ENCODE measurements at places on chromosomes 4 and X. TPM values are rescaled to one million over a fixed set of nuclear protein-coding genes. Genes with fewer than 3 reads are reported as not detected.
A peak's percentile ranks its signal among the peaks of the same experiment; 100 is the strongest.

GRCh38 chrX:102129473-102129872 lies 4.0 kb downstream of the TCEAL2 start:
- H3K4me3 ChIP-seq: peak overlapping the region; percentile 42
- peaks cover 5% of the 10 kb centered on the region for H3K4me1 ChIP-seq
- peaks cover 58% of the 10 kb centered on the region for H3K27me3 ChIP-seq
- no peaks in the 10 kb centered on the region for H3K36me3 ChIP-seq
- no peak overlapping the region for H3K27ac ChIP-seq

- no peak for DNase-seq
- peaks cover 12% of the 10 kb centered on the region for H3K36me3 ChIP-seq
- H3K4me1 ChIP-seq: no peaks in the 10 kb centered on the region
- no peak overlapping the region for H3K27ac ChIP-seq
Measured at GRCh38 chr4:26992657-26993361, 132.2 kb downstream of the STIM2 start.

DNA sequence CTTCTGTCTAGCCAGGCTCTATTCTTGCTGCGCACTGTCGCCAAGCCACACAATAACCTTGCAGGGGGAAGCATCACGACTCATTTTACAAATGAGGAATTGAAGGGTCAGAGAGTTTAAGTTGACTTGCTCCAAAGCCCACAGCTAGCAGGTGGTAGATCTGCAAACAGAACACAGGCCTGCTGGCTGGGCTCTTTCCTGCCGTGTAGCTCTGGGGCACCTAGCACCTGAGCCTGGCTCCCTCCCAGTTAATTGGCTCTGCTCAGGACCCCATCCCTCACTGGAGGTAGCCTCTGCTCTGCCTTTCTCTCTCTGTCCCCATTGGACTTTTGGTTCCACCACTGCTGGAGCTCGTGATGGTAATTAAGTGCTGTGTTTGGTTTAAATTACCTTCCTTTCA lies 98.5 kb downstream of the NSUN7 start:
- peaks cover 50% of the 10 kb centered on the region for H3K4me1 ChIP-seq
- no peaks in the 10 kb centered on the region for H3K27me3 ChIP-seq
- H3K4me3 ChIP-seq: no peak overlapping the region
- H3K27ac ChIP-seq: no peak overlapping the region

GRCh38 chr4:20456407-20456806 lies 204.7 kb downstream of the SLIT2 start:
- no peak for DNase-seq
- no peaks in the 10 kb centered on the region for H3K36me3 ChIP-seq
- no peaks in the 10 kb centered on the region for H3K27me3 ChIP-seq
- H3K4me3 ChIP-seq: no peak overlapping the region
- peaks cover 18% of the 10 kb centered on the region for H3K4me1 ChIP-seq

GRCh38 chr4:60657807-60658206 lies 542.3 kb upstream of the ADGRL3 start:
- no peak for DNase-seq
- no peak overlapping the region for H3K4me3 ChIP-seq
- H3K4me1 ChIP-seq: peaks cover 3% of the 10 kb centered on the region
- H3K27me3 ChIP-seq: no peaks in the 10 kb centered on the region
- H3K27ac ChIP-seq: no peak overlapping the region
- H3K36me3 ChIP-seq: no peaks in the 10 kb centered on the region

GRCh38 chr4:54548098-54548620 lies 109.6 kb upstream of the KIT start:
- DNase-seq: no peak
- H3K4me1 ChIP-seq: peaks cover 9% of the 10 kb centered on the region

DNA sequence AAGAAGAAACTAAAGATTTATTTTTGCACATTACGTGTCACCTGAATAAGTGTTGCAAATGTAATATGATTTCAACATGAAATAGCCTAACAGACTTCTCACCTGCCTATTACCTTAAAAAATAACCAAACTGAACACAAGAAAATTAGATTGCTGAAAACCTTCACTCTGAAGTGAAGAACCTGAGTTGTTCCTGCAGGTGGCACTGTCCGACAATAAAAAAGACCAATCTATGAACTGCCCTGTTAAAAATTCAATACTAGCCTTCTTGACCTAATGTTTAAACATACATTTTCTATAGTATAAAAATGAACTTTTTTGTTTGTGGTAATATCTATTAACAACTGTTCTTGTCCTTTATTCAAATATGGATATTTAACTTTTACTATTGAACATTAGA lies 69.2 kb upstream of the PNPLA4 start:
- no peaks in the 10 kb centered on the region for H3K36me3 ChIP-seq
- H3K27ac ChIP-seq: no peak overlapping the region
- H3K27me3 ChIP-seq: no peaks in the 10 kb centered on the region
- H3K4me1 ChIP-seq: no peaks in the 10 kb centered on the region
- DNase-seq: peak; percentile 53
- H3K4me3 ChIP-seq: no peak overlapping the region

GRCh38 chr4:88991746-88992145 lies 65.2 kb downstream of the FAM13A start:
- no peak for DNase-seq
- no peaks in the 10 kb centered on the region for H3K27me3 ChIP-seq
- H3K27ac ChIP-seq: no peak overlapping the region
- H3K4me3 ChIP-seq: no peak overlapping the region
- H3K36me3 ChIP-seq: peaks cover 17% of the 10 kb centered on the region

DNA sequence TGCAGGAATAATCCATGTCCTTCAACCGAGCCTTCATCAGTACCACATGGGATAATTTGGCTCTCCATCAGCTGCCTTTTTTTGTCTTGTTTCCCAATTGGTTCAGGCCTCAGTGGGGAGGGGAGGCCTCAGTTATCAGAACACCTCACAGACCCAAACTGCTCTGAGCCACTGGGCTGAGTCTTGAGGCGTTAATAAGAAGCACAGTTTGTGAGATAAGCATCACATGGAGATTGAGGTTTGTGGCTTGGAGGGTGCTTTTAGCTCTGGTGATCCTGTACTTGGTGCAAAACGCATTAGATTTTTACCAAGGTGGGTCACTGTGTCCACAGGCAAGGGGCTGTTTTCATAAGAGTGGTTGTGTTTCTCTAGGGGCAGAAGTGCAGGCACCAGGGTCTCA lies 82.8 kb upstream of the HPF1 start:
- no peak overlapping the region for H3K27ac ChIP-seq
- H3K27me3 ChIP-seq: peaks cover 8% of the 10 kb centered on the region
- DNase-seq: no peak
- no peaks in the 10 kb centered on the region for H3K4me1 ChIP-seq
- H3K4me3 ChIP-seq: no peak overlapping the region
- no peaks in the 10 kb centered on the region for H3K36me3 ChIP-seq

- H3K4me3 ChIP-seq: no peak overlapping the region
- no peaks in the 10 kb centered on the region for H3K4me1 ChIP-seq
- peaks cover 4% of the 10 kb centered on the region for H3K27me3 ChIP-seq
- no peak overlapping the region for H3K27ac ChIP-seq
- DNase-seq: no peak
Measured at GRCh38 chrX:151789179-151789800, 54.7 kb downstream of the CNGA2 start.

- DNase-seq: no peak
- H3K36me3 ChIP-seq: no peaks in the 10 kb centered on the region
- H3K27ac ChIP-seq: no peak overlapping the region
- no peaks in the 10 kb centered on the region for H3K27me3 ChIP-seq
- H3K4me3 ChIP-seq: no peak overlapping the region
Measured at GRCh38 chr4:100372432-100372831, 145.4 kb downstream of the EMCN start.

GRCh38 chr4:102901804-102902203 lies 33.0 kb downstream of the CISD2 start:
- H3K4me1 ChIP-seq: no peaks in the 10 kb centered on the region
- H3K27me3 ChIP-seq: no peaks in the 10 kb centered on the region
- H3K36me3 ChIP-seq: no peaks in the 10 kb centered on the region
- H3K4me3 ChIP-seq: no peak overlapping the region
- H3K27ac ChIP-seq: no peak overlapping the region

RAP2C gene
- total RNA-seq: 49.6 TPM

All from neural crest cell (in vitro differentiated cells).